ENCODE measurements at places on chromosomes 2 and 18. TPM values are rescaled to one million over a fixed set of nuclear protein-coding genes. Genes with fewer than 3 reads are reported as not detected.

The HK2 gene
- 1.2 TPM for total RNA-seq

The GRP gene
- total RNA-seq: not detected

The CXCR1 gene
- not detected for total RNA-seq

The HOXD9 gene
- total RNA-seq: 1.4 TPM

The NDC80 gene
- total RNA-seq: 9.1 TPM

The TNFAIP6 gene
- 1.2 TPM for total RNA-seq

The GATA6 gene
- 1.7 TPM for total RNA-seq

The DSG4 gene
- total RNA-seq: not detected

The UGT1A7 gene
- 5.1 TPM for total RNA-seq

The ASXL3 gene
- total RNA-seq: not detected

The POTEJ gene
- not detected for total RNA-seq

The UGT1A9 gene
- 4.7 TPM for total RNA-seq

The RAX gene
- not detected for total RNA-seq

The SIX3 gene
- total RNA-seq: 0.39 TPM

The MYO7B gene
- 0.29 TPM for total RNA-seq

The LYPD1 gene
- total RNA-seq: 14.4 TPM

The DNAJC5G gene
- not detected for total RNA-seq

The PRKAG3 gene
- not detected for total RNA-seq

The CYP26B1 gene
- 12.8 TPM for total RNA-seq

The G6PC2 gene
- not detected for total RNA-seq

The TNS1 gene
- total RNA-seq: 18.5 TPM

The MGAT5 gene
- 12.2 TPM for total RNA-seq

The HTR2B gene
- total RNA-seq: 0.06 TPM

The L3MBTL4 gene
- total RNA-seq: not detected

All from A549 treated with GW870086 at 1 μM for 4 hours (cell line).